T-helper 22 cell (primary cell): ENCODE measurements at places on chromosomes 3 and 15.

DNA sequence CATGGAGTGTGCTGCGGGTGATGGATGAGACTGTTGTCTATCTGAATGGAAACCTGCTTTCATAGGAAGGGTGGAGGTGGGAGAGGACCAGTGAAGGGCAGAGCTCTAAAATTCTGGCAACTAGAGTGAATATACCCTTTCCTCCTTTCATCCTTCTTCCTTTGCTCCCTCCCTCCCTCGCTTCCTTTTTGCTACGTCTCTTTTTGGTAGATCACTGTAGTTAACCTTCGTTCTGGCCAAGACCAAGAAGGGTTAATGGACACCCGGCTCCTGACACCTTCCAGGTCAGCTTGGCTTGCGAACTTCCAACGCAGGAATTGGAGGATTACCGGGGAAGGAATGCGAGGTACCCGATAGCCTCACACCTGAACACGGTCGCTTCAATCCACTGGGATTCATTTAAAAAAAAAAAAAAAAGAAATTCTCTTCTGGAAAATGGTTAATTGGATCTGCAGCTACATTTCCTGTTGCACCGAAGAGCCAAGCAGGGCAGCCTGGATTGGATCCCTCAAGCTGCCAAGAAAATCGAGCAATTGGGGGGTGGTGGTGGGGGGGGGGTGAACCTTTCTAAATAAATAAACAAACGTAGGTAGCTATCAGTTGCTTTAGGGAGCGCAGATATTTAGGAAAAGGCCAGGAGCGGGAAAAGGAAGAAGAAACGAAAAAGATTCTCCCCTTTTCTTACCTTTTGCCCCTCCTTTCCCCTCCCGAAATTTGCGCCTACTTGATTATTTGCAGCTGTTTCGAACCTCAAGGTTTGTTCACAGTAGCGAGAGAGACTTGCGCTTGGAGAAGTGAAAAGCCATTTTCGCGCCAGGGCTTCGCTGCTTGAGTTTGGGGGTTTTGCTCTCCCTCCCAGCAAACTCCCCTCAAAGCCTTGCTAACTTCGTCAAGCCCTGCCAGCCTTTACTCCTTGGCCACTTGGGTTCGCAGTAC, 9.5 kb upstream of the NR2F2 start:
- no peak for DNase-seq

- no peak for DNase-seq
These were observed 30.0 kb downstream of the ST6GAL1 start for GRCh38 chr3:186960347-186960746.

DNA sequence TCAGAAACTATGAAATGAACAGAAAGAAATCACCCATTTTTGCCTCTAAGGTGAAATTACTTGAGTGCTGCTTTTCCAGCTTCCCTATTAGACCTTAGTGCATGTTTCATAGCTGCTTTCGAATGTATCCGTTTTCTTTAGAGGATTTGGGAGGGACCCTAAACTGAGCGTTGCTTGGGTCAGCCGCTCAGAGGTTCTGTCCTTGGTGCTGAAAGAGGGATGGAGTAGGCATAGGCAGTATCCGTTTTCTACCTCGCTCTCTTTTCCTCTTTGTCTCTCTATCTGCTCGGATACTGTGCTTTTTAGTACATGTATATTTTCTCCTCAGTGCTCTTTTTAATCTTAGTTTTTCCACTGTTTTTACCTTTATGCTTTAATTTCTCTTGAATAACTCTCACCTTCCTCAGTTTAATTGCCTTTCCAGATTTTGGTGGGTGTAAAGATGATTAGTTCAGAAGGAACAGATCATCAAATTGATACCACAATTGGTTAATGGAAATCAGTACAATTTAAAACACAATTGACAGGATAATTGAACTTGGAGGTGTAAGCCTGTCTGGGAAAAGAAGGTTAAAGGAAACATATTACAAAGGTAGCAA, at the start of gene DRD3:
DRD3 (minus strand) TSS at position 283 of the 599 bp plus-strand sequence. CDS start 7,060 bp downstream, outside the sequence.
- DNase-seq: no peak

GRCh38 chr15:81297603-81298575, 26.1 kb downstream of the STARD5 start:
- no peak for DNase-seq

GRCh38 chr3:98985431-98985830, 83.9 kb upstream of the DCBLD2 start:
- DNase-seq: no peak

DNA sequence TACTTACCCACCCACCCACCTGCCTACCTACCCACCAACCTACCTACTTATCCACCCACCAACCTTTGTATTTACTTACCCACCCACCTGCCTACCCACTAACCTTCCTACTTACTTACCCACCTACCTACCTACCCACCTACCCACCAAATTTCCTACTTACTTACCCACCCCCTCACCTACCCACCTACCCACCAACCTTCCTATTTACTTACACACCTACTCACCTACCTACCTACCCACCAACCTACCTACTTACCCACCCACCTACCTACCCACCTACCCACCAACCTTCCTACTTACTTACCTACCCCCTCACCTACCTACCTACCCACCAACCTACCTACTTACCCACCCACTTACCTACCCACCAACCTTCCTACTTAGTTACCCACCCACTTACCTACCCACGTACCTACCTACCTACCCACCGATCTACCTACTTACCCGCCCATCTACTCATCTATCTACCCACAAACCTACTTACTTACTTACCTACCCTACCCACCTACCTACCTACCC, 179.6 kb downstream of the USP13 start:
- DNase-seq: no peak

DNA sequence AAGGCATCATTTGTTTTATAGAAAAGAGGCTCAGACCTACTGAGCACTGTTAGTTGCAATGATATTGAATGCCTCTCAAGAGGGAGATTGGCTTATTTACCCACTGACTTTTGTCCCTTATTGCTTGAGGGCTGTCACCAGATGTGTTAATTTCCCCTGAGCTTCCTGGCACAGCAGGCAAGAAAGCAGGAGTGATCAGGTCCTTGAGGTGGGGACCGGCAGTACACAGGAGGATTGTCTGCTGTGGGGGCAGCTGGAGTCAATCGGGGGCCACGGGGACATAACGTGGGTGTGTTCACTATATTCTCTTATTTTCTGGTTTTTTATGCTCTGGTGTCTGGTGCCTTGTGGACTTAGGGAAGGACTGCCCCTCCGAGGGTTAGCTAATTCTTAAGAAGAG, 44.6 kb downstream of the GASK1A start:
- no peak for DNase-seq

GRCh38 chr15:57671636-57672035, 34.9 kb upstream of the POLR2M start:
- DNase-seq: no peak

DNA sequence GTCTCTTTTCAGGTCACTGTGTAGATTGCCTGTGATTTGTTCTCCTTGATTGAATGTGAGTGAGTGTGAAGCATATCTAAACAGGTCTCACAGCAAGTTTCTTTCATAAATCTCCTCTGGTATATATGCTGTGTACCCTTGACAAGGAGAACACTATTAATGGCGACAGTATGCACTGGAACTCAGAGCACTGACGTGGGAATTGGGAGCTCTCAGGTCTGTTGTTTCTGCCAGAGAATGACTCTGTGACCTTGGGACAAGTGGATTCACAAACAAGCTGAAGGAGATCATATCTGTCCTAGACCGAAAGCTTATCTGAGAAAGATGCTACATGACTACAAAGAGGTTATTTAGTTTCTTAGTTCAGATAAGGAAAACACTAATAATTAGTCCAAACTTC, 326.3 kb upstream of the TPRG1 start:
- no peak for DNase-seq

DNA sequence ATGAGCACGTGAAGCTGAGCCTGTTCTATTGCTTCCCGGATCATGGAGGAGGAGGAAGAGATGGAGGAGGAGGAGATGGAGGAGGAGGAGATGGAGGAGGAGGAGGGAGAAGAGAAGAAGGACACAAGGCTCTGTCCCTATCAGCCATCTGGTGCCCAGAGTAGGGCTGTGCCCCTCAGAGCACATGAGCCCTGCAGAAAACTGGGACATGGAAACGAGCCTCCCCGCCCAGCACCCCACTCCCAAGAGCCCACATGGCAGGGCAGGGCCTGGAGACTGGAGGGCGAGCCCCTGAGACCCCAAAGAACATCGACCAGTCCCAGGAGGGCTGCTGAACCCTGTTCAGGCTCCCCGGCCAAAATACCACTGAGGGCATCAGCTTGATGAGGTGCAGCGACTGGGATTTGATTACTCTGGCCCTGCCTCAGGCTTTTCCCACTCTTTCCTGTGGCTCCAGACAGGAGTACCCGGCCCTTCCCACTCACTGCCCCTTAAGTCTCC, 285.6 kb downstream of the UACA start:
- no peak for DNase-seq

DNA sequence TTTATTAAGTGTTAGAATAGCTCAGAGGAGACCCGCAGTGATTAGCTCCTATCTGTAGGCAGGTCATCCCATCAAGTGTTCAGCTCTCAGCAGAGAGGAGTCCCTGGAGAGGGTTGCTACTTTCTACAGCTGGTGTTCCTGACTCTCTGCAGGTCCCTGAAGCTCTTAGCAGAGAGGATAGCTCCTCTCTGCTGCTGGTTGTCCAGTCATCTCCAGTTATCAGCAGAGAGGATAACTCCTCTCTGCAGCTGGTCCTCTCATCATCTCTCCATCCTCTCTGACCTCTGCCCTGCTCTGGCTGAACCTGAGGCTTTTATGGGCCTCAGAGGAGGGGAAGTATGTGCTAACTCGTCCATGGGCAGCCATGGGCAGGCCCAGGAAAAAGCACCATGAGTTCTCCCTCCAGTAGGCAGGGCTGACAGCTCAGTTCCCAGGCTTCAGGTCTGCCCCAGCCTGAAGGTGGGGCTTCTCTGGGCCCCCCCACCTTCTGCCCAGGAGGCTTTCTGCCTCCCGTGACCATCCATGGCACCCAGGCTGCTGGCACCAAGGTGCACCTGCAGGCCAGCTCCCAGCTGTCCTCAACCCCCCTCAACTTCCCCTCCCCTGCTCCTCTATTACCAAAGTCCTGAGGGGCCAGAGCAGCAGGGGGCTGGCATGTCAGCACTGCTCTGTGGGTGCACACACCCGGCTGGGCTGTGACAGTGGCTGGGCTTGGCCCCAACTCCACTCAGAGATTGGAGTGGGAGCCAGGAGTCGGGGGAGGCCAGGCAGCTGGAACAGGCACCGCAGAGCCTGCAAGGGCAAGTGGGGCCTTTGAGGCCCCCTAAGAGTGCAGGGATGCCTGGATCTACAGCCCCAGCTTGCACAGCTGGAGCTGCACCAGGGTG, 98.9 kb upstream of the FRMD4B start:
- DNase-seq: no peak

DNA sequence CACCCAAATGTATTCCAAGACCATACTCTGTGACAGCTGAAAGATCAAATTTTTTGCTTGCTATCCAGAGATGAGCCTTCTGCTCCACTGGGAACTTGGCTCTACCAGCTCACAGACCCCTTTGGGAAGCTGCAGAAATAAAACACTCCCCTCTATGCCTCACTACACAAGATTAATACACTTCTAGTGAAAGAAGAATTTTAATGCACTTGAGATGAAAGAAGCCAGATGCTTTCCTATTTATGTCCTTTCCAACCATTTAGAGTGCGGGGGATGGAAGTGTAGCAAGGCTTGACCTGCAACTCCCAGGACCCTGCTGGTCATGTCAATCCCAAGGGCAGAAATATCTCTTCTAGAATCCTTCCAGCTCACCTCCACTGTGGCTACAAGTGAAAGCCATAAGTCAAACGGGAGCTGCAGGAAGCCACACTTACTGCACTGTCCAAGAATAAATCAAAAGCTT, 34.7 kb downstream of the ANXA2 start:
- DNase-seq: no peak

DNA sequence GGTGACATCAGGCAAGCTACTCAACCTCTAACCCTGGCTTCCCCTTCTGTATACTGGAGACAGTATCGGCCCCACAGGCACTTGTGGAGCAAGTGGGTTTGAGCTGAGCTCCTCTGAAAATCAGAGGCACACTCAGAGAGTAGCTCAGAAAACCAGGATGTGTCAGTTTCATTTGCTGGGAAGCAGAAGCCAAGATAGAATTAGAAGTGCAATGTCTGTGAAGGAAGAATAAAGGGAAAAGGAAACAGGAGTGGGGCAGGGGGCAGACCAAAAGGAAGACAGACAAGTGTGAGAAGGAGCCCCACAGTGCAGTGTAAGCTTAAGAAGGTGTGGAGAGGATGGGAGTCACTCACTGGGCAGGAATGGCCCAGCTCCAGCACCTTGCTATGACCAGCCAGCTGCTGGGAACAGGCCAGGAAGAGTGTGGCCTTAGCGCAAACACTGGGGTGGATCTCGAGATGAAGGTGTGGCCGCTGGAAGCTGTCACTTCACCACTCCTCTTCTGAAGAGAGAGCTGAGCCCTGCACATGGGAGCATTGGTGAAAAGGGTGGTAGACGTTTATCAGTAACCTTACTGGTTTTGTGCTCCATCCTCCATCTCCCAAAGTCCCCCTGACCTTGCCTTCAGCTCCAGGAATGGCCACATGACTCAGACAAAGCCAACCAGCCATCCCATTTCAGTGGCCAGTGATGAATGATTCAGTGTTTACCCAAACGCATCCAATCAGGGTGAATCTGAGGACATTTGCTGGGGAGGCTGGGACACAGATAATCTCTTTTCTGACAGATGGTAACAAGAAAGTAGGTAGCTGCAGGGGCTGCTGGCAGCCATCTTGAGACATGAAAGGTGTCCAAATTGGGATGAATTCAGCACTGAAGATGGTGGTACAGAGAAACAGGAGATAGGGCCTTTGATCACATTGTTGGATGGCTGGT, 108.4 kb downstream of the SHQ1 start:
- DNase-seq: no peak

- no peak for DNase-seq
These were observed 109.8 kb upstream of the TRPM1 start for GRCh38 chr15:31211353-31211752.

DNA sequence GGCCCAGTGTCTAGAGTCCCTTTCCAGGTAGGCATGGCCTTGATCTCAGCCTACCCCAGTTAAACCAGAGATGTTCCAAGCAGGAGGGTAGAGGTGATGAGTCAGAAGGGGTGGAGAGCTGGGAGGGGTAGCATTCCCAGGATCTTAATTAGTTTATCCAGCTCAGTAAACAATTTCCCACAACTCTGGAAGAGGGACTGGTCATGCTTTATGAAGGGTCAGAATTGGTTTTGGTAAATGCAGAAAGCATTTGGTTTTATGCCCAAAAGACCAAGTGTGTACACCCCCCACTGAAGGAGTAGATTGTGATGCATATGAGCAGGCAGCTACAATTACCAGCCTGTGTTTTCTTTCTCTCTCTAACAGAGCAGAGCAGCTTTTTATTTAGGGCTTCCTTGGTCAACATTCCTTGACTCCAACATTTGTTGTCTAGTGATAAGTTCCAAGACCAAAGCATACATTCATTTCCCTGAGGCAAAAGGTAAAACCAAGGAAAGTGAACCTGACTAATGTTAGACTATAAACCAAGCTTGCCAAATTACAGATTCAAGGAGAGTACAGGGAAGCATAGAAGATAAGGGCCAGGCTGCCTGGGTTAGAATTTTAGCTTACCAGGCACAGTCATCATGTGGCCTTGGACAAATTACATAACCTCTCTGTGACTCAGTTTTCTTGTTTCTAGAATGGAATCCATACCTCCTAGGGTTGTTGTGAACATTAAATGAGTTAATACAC, 17.6 kb downstream of the EXOSC7 start:
- DNase-seq: no peak

GRCh38 chr15:51288143-51289065, 50.0 kb downstream of the CYP19A1 start:
- no peak for DNase-seq
